ENCODE measurements at places on chromosomes 2 and 18.

DNA sequence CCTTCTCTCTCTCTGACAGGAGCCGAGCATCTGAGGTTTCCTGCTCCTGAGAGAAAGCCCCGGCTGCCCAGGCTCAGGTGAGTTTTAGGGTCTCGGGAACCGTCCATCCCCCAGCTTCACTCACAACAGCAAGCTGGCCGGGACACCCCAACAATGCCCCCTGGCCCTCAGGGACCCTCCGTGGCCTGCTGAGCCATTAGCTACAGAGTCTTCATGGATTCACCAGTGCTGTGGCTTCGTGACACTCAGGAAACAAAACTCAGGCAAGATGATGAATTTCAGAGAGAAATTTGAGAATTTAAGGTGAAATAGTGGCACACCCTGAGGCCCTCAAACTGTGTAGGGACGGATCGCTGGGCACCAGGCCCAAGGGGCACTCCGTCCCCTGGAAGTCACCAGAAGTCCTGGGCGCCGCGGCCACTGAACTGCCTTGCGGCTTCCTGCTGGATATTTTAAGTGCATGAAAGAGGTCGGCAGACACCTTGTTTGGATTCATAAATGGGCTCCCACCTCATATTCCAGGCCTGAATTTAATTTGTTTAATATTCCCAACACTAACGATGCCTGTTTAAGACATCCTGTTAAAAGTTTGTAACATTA lies 368.3 kb upstream of the SALL3 start:
- DNase-seq = no peak

DNA sequence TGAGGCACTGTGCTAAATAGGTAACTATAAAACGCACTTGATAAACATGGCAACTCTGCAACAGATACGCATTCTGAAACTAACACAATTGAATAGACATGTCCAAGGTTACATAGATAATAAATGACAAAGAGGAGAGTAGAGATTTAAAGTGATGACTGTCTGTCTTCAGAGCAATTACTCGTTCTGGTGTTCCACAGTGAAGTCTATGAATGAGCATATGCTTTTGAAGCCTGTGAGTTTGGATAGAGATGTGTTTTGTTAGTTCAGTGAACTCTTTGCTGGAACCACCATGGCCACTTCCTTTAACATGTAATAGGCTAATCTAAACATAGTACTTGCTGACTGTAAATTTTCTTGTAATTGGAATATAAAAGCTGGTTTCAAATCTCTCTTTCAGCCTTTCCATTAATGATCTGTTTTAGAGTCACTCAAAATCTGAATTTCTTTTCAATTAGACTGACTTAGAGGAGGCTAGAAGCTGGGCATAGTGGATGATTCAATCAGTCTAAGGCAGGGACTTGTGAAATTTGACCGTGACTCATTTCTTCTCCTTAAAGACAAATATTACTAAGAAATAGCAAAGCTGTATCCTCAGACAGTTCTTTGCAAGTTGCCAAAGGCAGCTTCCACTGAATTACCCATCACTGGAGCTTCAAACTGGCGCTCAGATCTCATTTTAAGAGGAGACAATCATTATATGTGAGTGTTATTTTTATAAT lies 1130.1 kb upstream of the CELF4 start:
- DNase-seq = no peak

DNA sequence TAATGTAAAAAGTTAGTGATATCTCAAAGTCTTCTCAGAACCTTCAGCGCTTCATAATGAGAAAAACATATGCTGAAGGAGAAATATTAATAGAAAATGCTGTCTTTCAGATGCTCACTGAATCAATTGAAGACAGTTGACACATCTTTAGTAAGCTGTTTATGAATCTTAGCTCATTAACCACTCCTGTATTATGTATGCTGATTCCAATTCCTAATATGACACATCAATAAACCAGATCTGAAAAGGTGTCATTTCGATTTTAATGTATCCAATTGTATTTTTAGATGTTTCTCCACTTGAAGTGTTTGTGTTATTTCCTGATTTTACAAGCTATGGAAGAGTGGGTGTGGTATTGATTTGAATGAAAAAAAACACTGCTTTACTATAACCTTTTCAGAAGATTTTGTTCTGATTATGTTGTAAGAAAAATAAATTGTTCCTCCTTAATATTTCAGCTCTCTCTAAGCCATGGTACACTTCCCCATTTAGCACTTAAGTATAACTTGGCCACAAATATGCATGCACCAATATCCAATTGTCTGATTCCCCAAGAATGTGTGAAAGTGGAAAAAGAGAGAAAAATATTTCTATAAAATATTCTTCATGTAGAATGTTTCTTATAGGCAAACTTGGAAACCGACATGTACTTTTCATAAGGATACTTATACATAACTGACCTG lies 569.8 kb downstream of the ARHGAP15 start:
- no peak for DNase-seq

- no peak for DNase-seq
Measured at GRCh38 chr18:21270453-21270852, 28.4 kb downstream of the GREB1L start.

GRCh38 chr2:88831792-88832248 lies 140.3 kb downstream of the RPIA start:
- no peak for DNase-seq

GRCh38 chr2:78476619-78477229 lies 548.8 kb upstream of the REG3G start:
- no peak for DNase-seq

DNA sequence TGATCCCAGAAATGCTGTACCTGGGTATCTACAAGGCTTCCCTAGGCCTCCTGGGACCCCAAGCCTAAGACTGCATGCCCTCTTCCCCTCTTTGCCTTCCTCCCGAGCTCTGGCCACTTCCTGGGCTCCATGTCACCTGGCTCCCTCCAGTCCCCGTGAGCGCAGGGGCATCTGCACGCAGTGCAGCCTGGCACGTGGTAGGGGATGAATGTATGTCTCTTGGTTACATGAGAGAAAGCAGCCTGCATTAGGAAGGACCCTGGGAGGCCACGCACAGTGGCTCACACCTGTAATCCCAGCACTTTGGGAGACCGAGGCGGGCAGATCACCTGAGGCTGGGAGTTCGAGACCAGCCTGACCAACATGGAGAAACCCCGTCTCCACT lies 15.8 kb downstream of the PASK start:
- DNase-seq = no peak

- DNase-seq = no peak
Measured at GRCh38 chr2:52961403-52961802, 806.2 kb upstream of the CHAC2 start.

GRCh38 chr2:23916727-23917405 lies 10.1 kb downstream of the ATAD2B start:
- DNase-seq = no peak

- no peak for DNase-seq
Measured at GRCh38 chr2:59752512-59752911, 800.9 kb downstream of the BCL11A start.

- no peak for DNase-seq
Measured at GRCh38 chr2:128949360-128949759, 630.7 kb upstream of the HS6ST1 start.

- no peak for DNase-seq
Measured at GRCh38 chr18:47490882-47491281, 239.4 kb upstream of the SKOR2 start.

- DNase-seq = no peak
Measured at GRCh38 chr18:76264198-76264875, 230.7 kb downstream of the ZNF516 start.

GRCh38 chr2:106579750-106580197 lies 92.6 kb downstream of the CD8B2 start:
- DNase-seq = no peak

DNA sequence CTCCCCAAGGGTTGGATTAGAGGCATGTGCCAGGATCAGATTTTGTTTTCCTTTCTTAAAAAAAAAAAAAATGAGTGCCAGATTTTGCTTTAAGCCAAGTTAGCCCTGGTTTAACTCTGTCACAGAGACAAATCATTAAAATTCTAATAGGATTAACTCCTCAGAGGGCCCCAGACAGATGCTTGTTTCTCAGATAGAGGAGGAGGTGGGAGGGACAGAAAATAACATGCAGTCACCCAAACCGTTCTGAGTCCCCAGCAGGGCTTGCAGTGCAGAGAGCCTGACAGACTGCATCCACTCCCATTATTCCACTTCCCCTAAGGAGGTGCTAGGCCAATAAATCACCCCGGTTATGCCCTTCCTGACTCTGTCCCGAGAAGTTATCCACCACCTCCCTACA lies 6.3 kb upstream of the PROKR1 start:
- DNase-seq = no peak

DNA sequence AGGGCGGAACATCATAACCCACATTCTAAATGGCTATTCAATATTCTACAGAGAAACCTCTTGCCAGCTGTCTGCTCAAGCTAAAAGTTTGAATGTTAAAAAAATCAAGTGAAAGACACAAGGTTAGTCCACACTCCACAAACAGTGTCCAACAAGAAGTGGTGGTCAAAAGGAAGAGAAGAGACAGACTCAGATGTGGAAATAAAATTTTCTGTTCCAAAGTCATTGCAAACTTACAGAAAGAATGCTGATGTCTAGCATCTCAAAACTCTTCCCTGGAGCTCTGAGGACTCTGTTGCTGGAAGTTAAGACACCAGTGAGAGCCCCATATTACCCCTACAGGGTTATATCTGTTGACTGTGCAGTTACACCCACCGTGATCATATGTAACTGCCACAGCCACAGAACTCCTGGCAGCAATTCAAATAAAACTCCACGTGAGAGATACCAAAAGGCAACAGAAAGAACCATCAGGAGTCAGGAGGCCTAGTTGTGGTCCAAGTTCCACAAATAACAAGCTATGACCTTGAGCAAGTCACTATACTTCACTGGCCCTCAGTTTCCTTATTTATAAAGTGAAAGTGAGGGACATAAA lies 60.9 kb downstream of the AAK1 start:
- DNase-seq = no peak

- DNase-seq = no peak
Measured at GRCh38 chr18:55833543-55833942, 245.6 kb upstream of the TCF4 start.

DNA sequence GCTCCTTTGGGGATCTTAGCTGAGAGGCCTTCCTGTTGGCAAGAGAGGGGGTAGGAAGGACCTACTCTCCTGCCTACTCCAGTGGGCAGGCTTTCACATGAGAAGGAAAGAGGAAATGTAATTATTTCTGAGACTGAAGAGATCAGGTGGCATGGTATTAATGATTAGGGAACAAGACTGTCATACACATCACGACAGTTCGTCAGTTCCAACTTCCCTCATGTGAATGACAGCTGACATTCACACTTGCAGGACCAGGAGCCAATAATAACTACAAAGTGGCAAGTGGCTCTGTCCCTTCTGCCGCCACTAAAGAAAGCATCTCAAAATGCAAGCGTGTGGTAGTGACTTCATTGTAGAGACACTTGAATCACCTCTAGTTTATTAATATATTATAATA lies 90.0 kb downstream of the ZCCHC2 start:
- DNase-seq = no peak

- DNase-seq = no peak
Measured at GRCh38 chr2:131801210-131801744, 273.6 kb downstream of the CCDC74A start.

DNA sequence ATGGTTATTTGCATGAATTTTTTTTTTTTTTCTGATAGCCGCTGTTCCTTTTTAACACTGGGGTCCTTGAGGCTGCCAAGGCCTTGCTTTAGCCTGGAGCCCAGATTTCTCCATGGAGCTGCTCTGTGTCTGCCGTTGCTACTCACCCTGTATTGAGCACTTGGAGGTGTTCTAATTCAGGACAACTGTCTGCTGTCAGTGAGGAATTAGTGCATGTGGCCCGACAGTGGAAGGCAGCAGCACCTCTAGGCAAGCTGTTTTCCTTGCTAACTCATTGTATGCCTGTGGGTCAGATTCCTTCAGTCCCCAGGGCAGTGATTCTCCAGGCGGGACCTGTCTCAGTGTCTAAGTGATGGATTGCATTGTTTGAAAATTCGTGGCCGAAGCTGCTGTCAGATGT lies 147.7 kb upstream of the DPP10 start:
- DNase-seq = no peak

DNA sequence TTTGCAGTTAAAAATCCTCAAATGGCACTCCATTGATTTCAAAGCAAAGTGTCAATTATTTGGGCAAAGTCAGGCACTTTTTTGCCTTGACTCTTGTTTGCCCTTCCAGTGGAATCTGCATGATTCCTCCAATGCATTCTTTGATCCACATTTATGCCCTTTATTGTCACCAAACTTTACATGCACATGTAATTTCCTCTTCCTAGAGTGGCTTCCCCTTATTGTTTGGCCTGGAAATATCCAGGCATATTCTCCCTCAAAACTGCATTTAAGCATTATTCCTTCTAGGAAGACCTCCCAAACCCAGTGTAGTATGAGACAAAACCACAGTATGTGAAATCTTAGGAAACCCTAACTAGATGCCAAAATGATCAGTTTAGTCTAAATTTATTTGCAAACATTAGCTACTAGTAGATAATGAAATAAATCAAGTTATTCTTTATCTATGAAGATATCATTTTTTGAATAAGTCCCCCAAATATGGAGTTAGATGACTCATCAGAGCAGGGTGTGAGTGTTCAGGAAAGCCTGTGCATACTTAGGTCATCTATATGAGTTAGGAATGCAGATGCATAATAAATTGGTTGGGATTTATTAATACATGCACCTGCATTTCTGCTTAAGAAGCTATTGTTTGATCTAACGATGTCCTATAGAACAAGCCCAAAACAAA lies 433.3 kb upstream of the TCF4 start:
- no peak for DNase-seq

DNA sequence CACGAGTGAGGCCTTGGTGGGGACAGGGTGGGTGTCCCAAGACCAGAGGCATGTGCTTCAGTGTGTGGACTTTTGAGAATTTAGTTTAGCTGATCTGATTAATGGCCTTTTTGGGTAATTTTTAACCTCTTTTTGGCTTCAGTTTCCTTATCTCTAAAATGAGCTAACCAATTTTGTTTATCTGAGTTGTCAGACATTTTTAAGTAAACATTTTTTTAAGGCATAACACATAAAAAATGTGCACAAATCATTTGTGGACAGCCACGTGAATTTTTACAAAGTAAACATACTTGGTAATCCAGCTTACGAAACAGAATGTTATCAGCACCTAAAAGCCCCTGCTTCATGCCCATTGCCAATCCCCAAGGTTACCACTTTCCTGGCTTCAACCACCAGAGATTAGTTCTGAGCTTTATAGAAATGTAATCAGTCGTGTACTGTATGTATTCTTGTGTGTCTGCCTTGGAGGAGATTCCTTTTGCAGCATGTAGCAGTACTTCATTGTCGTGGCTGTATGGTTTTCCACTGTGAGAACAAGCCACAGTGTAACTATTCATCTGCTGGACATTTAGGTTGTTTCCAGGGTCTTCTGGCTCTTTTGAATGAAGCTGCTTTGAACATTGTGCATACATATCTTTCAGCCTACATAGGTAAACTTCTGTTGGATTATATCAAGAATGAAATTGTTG lies 8.4 kb upstream of the INO80C start:
- DNase-seq = no peak

- DNase-seq = no peak
Measured at GRCh38 chr18:54254265-54254758, 15.0 kb upstream of the POLI start.

DNA sequence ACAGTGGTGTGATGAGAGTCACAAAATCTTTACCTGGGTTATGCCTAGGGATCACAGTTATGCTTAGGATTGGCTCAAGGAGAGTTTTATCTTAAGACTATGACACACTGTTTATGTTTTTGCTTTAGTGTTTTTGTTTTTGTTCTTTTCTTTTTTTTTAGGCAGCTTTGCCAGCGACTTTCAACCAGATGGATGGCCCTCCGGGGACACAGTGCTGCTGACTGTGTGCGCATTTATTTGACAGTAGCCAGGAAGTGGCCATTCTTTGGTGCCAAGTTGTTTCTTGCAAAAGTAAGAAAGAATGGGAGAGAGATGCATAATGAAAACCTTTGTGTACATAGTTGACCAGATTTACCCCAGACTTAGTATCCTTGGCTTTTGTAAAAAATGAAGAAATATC lies 15.1 kb upstream of the DYNC2LI1 start:
- DNase-seq = no peak
